ENCODE measurements at places on chromosomes 16 and 17.

DNA sequence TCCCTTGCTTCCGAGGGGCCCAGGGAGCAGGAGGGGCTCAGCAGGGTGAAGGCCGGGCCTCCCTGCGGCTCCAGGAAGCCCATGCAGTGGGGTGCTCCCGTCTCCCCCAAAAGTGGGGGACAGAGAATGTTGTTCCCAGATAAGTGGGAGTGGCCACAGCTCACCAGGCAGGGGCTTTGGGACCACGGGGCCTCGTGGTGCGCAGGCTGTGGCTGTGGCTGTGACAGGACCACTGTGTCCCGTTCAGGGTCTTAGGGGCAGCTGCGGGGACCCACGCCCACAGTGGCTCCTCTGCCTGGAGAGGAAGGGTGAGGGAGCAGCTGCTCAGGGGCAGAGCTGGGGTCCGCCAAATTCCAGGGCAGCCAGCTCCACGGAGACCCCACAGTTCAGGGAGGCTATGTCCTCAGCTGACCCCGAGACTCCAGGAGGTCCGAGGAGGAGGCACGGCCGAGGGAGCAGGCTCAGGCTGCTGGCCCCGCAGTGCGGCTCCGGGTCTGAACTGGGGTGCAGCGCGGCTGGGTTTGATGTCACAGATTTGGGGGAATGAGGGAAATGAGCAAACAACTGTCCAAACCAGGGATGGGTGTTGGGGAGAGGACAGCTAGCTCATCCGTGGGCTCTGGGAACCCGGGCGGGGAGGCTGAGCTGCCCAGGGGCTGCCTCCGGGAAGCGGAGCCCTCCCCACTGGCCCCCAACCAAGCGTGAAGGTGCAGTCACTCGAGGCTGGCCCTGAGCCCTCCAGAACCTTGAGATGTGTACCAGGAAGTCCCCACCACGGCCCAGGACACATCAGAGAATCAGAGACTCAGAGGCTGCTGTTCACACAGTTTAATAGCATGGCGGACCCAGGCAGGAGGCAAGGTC lies 23.4 kb downstream of the TPSD1 start:
- DNase-seq: no peak

- no peak for DNase-seq
These were observed 8.1 kb downstream of the C1QL1 start for GRCh38 chr17:44959821-44960531.

DNA sequence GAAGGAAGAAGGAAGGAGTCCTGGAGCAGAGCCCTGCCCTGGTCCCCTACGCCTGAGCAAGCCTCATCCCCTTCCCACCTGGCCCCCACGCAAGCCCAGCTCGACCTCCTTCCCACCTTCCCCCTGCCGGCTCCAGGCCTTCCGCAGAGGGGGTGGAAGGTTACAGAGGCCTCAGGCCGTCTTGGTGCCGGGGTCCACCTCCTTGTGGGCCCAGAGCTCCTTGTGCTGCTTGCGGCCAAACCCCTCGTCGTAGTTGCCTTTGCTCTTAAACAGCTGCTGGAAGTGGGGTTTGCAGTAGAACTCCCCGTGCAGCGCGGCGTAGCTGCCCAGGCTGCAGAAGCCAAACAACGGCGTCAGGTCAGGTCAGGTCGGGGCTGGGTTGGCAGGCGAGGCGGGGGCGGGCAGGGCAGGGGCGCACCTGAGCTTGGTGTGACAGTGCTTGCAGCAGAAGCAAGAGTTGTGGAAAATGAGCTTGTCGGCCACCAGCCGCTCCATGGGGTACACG lies 1.5 kb downstream of the LIMD2 start:
- no peak for DNase-seq

GRCh38 chr17:80724775-80725266 lies 180.2 kb downstream of the RPTOR start:
- DNase-seq: peak; percentile 84

DNA sequence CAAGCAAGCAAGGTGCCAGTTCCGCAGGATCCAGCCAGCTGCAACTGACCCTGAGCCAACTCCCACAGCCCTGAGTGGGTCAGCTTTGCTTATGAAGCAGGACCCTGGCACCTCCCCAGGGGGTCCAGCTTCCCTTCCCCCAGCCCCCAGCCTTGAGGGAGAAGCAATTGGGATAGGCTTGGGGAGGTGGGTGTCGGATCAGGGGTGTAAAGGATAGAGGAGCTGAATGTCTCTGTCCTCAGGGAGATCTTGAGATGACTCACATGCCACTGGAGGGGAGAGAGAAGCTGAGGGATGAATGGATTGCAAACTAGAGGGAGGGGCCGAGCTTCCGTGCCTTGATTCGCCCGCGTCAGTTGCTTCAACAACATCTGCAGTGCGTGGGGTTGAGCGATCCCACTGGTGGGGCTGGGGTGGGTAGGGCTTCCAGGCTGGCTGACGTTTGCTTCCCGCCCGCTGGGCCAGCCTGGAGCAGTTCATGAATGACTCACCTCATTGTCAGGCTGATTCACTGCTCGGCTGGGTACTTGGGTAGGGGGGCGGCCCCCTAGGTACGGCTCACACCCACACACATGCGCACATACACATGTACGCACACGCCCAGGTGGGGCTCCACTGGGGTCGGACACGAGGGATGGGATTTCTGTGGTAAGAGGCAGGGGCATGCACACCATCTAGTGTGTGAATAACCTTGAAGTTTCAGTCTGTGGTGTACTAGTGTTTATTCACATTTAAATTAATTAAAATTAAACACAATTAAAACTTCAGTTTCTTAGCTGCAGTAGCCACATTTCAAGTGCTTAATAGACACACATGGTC lies 3.6 kb upstream of the HROB start:
- peak; percentile 100 for DNase-seq

- peak; percentile 84 for DNase-seq
These were observed 31.5 kb downstream of the QPRT start for GRCh38 chr16:29710227-29711219.

DNA sequence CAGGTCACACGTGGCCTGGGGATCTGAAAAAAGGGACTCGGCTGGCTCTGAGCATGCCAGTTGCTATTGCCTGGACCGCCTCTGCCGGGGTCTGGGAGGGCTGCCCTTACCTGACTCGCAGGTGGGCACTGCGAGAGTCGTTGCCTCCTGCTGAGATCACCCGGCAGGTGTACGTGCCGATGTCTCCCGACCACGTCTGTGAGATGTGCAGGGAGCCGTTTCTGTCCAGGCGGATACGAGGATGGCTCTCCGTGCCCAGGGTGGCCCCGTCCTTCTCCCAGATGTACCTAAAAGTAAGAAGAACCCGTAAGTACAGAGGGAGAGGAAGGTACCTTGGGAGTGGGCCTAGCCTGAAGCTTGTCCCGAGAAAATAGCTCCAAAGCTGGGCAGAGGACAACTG lies 112.0 kb upstream of the CDC42EP4 start:
- no peak for DNase-seq

GRCh38 chr17:52762794-52763167 lies 604.3 kb upstream of the CA10 start:
- DNase-seq: no peak

DNA sequence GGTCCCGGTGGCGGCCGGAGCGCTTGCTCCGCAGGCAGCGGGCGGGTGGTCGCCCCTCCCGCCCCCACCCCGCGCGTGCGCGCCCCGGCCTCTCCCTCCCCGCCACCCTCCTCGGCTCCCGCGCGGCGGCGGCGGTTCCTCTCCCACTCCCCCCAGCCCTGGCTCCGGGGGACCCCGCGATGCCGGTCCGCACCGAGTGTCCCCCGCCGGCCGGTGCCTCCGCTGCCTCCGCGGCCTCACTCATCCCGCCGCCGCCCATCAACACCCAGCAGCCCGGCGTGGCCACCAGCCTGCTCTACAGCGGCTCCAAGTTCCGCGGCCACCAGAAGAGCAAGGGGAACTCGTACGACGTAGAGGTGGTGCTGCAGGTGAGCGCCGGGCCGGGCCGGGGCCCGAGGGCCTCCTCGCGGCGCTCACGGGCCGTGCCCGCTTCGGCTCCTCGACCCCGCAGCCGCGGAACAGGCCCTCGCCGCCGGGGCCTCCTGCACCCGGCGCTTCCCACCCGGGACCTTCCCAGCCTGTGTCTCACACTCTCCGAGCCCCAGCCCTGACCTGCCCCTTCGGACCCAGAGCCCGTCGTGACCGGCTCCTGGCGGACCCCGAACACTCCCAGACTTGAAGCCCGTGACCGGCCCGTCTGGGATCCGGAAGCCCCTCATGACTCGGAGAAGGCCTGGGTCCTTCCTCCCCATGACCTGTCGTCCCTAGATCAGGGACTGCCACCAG lies 490 bp downstream of the GID4 start:
- DNase-seq: no peak

DNA sequence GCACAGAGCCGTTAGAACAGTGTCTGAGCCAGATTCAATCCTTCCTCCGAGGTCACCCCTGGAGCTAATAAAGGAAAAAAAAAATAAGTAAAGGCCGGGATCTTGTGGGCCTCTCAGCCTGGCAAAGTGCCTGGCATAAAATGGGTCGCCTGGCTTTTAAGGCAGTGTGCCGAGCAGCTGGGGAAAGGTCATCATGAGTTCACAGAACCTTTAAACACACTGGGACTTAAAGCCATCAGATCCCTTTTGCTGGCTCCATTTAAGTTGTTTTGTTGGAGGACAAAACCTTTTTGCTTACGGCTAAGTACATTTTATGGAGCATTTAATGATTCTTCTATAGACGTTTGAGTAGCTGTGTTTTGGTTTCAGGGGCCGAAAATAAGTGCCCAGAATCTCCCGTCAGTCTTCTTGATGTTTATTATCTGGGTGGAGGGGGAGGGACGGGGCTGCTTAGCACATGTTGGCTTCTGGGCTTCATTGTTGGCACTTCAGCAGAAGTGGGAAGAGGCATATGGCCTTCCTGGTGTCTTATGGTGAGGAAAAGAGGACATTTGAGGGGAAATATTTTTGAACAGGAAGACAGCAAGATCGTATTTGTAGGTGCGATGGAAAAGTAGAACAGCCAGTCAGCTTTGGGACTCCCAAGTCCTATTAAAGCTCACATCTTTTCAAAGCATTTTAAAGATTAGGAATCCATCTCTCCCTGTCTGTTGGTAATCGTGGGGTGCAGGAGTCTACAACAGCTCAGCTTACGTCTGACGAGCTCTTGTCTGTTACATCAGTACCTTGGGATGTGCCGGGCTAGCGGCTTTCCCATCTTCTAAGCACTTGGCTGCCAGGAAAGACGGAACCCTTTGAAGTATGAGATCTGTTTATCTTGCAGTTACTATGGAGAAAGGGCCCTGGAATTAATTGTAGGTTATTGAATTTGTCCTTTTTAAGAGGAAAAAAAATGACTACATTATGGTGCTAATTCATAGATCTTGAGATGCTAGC lies 31.1 kb downstream of the RBFOX1 start:
- DNase-seq: no peak

DNA sequence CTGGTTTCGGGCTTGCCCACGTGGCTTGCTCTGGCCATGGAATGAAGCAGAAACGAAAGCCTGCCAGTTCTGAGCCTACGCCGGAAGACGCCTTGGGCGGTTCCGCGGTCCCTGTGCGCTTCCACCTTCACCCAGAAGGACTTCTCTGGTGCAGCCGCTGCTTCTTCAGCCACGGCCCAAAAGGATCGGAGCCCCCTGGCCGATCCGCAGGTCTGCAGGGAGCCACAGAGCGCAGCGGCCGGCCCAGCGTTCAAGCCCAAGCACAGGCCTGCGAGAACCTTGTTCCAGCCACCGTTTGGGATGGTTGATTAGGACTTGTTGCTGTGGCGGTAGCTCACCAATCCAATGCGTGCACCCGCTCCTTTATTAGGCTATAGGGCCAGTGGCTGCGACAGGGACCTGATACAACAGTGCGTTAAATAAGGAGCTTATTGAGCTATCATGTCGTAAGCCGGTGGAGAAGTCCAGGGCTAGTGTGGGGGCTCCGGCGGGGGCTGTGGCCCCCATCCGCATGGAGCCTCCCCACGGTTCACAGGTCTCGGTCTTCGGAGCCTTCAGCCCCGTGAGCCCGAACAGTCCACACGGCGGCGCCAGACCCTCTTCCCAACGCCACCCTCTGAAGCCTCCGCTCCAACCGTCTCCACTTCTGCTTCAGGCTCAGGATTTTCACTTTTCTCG lies 10.2 kb upstream of the MPP2 start:
- peak; percentile 50 for DNase-seq

GRCh38 chr16:179211-180092 lies 807 bp upstream of the HBQ1 start:
- DNase-seq: no peak

All from foreskin fibroblast (primary cell).